ENCODE measurements at places on chromosomes 3 and 15. TPM values are rescaled to one million over a fixed set of nuclear protein-coding genes. Genes with fewer than 3 reads are reported as not detected.

DNA sequence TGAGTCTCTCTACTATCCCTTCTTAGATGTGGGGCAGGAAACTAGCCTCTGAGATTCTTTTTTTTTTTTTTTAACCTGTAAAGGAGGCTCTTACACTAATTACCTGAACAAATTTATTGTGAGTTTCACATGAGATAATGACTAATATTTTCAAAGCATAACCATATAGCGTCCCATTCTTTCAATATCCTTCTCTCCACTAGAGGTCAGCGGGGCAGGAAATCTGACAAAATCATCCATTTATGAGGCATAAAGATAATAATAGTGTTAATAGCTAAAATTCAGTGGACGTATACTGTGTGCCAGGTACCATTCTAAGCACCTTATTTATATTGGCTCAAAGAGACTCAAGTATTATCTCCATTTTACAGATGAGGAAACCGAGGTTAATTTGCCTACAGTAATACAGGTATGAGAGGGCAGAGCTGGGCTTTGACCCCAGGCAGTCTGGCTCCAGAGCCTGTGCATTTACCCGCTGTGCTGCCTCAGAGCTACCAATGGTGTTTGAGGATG lies 16.3 kb upstream of the SMAD6 start:
- no peak for DNase-seq
- no peaks in the 10 kb centered on the region for H3K36me3 ChIP-seq
- H3K4me1 ChIP-seq: no peaks in the 10 kb centered on the region
- no peak overlapping the region for H3K4me3 ChIP-seq

GRCh38 chr3:183044547-183045229 lies 54.6 kb downstream of the MCCC1 start:
- no peaks in the 10 kb centered on the region for H3K27me3 ChIP-seq
- no peaks in the 10 kb centered on the region for H3K4me1 ChIP-seq
- DNase-seq: no peak
- no peak overlapping the region for H3K27ac ChIP-seq

GRCh38 chr3:192825216-192825615 lies 92.4 kb downstream of the MB21D2 start:
- no peaks in the 10 kb centered on the region for H3K36me3 ChIP-seq
- no peak overlapping the region for H3K27ac ChIP-seq
- DNase-seq: no peak
- no peaks in the 10 kb centered on the region for H3K4me1 ChIP-seq
- H3K4me3 ChIP-seq: no peak overlapping the region

DNA sequence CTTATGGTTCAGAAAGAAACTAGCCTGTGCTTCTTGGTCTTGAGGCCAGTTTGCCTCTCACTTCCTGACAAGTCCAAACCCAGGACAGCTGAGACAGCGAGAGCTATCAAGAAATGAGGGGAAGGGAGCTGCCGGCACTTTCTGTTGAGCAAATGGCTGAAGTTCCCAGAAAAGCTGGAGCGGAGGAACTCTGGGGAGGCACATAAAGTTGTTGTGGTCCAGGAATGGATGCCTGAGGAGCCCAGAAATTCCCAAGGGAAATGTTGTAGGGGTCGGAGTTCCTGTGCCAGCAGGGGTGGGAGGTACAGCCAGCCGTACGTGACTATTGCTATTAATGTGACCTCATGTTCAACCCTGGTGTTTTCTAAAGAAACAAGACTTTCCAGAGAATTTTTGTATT lies 98.8 kb upstream of the TNFAIP8L3 start:
- DNase-seq: no peak
- no peaks in the 10 kb centered on the region for H3K27me3 ChIP-seq
- H3K27ac ChIP-seq: peak overlapping the region; percentile 33
- no peak overlapping the region for H3K4me3 ChIP-seq
- H3K36me3 ChIP-seq: no peaks in the 10 kb centered on the region

Gene HDGFL3
- total RNA-seq: 68.4 TPM

Gene SERPINI1
- total RNA-seq: 13.8 TPM

GRCh38 chr3:154275965-154276364 lies 48.3 kb downstream of the DHX36 start:
- no peak overlapping the region for H3K4me3 ChIP-seq
- H3K4me1 ChIP-seq: no peaks in the 10 kb centered on the region
- no peak overlapping the region for H3K27ac ChIP-seq
- peaks cover 4% of the 10 kb centered on the region for H3K36me3 ChIP-seq
- no peaks in the 10 kb centered on the region for H3K27me3 ChIP-seq

Measured in aorta (tissue), 5 donors.